ENCODE measurements at places on chromosomes 7 and 10. TPM values are rescaled to one million over a fixed set of nuclear protein-coding genes. Genes with fewer than 3 reads are reported as not detected.
A peak's percentile ranks its signal among the peaks of the same experiment; 100 is the strongest.

The BTBD16 gene
- total RNA-seq: not detected

The CYP26C1 gene
- not detected for total RNA-seq

The C7orf57 gene
- not detected for total RNA-seq

The TMEM229A gene
- not detected for total RNA-seq

The NOS3 gene
- total RNA-seq: 22.8 TPM

DNA sequence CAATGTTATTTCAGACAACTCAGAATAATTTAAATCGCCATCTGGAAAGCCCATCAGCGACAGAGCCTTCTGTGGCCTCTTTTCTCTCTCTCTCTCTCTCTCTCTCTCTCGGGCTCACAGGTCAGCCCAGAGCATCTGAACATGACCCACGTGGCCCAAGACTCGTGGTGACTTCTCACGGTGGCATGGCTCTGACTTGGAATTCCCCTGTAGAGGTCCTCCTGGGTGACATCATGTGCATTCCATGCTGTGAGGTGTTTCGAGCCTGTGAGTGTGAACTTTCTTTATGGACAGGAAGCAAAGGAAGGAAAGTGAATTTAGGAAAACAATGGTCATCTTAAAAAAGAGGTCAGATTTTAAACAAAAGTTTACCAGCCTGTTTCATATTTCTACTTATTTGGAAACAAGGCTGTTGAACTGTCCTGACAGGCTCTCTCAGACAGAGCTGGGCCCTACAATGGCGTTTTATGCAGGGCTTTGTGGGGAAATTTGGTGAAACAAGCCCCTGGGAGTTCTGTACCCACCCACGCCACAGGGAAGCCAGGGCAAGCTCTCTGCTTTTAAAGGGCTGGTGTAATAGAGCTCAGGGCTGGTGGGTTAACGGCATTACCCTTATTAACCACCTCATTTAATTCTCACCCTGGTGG lies 359.7 kb upstream of the ZNF32 start:
- peak; percentile 64 for DNase-seq

GRCh38 chr10:114662646-114663217 lies 4.7 kb upstream of the ABLIM1 start:
- no peak for DNase-seq

GRCh38 chr10:114079421-114079820 lies 35.8 kb downstream of the ADRB1 start:
- no peak for DNase-seq

- DNase-seq: no peak
Observed at GRCh38 chr7:47402941-47403866, 178.7 kb downstream of the TNS3 start.

- DNase-seq: no peak
Observed at GRCh38 chr7:50768485-50769474, 13.9 kb downstream of the GRB10 start.

DNA sequence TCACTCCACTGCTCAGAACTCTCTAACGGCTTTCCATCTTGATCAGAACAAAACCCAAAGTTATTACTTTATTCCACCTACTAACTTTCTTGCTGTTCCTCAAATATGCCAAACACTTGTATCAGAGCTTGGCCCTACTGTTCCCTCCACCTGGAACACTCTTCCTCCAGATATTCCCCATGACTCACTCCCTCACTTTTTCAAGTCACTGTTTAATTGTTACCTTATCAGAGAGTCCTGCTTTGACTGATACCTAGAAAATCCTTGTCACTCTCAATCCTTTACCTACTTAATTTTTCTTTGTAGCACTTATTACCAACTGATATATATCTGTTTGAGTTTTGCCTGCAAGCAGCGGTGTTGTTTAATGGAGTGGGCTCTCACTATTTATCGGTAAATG lies 5.6 kb upstream of the NFKB2 start:
- no peak for DNase-seq

- no peak for DNase-seq
Observed at GRCh38 chr10:64699244-64699643, 1178.0 kb downstream of the REEP3 start.

DNA sequence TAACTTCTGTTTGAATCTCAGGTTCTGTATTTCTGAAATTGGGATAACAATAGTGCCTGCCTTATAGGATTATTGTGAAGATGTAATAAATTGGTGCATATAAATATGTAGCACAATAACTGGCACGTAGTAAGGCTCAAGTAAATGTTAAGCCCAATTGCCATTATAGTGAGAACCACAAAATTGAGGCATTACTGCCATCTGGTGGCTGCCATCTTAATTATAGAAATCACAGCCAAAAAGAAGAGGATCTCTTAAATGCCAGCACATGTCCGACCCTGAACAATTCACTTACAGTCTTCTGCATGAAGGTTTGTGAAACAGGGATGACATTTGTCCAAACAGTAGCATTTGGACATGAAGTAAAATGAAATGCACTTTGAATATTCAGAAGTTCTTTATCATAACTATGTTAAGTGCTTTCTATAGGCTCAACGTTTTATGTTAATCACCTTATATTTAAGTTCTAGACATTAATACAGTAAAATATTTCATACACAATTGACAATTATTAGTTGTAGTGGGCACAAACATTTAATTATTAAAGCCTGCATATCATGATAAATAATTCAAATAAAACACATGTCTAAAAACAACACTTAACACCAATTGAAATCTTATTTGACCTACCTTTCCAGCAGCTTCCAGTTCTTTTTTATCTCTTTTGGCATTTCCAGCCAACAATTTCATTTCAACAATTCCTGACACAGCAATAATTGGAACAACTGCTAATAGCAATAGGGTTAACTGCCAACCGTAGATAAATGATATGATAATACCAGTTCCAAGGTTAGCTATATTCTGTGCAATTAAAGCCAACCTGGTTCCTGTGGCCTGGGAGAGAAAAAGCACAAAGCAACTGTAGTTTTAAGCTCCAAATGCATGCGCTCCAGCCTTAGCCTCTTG lies 58.5 kb downstream of the ABCB4 start:
- no peak for DNase-seq

DNA sequence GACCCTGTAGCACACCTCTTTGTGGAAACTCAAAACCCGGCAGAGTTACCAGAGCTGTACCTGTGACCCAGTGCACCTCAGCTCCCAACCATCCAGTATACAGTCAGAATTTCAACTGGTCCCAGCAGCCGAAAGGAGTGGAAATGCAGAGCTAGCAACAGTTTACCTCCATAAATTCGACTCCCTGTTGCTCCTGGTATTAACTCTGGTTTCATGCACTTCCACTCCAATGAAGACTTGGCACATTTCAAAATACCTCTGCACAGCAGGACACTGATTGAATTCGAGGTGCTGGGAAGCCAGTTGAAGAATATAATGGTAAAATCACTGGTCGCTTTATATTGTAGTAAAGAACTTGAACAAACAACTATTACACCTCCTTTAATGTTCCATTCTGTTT lies 17.9 kb upstream of the TIAL1 start:
- DNase-seq: no peak

DNA sequence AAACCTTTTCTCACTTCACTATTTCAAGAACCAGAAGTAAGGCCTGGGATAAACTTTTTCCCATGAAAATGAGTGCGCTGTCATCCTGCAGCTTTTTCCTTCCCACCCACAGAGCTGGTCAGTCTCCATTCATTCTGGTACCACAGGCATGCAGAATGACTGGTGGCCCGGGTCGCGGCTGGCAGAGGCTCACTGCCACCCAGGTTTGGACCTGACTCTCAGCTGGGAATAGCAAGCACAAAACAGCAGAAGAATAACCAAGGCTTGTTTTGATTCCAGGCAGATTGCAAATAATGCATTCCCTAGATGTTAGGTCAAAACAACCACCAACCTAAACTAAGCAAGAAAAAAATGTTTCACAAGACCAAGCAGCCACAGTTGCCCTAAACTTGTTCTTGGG lies 190.5 kb upstream of the NRP1 start:
- no peak for DNase-seq

DNA sequence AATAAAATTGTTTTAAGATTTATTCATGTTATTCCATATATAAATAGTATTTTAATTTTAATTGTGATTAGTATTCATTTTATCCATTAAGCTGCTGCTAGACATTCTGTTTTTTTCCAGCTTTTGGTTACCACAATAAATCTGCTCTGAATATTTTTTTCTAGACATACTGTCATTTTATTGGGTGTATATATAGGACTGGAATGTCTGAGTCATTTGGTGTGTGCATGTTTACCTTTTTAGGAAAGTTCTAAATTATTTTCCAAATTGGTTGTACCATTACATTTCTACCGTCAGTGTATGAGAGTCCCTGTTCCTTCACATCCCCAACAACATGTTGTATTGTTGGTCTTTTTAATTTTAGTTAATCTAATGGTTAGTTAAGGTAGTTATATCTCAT lies 1138.1 kb downstream of the REEP3 start:
- no peak for DNase-seq

- no peak for DNase-seq
Observed at GRCh38 chr7:107332488-107333269, 137.2 kb upstream of the GPR22 start.

GRCh38 chr7:43791665-43792064 lies 33.2 kb downstream of the BLVRA start:
- no peak for DNase-seq

GRCh38 chr10:69647819-69648218 lies 17.8 kb downstream of the FAM241B start:
- DNase-seq: no peak

GRCh38 chr10:43372765-43373361 lies 1.4 kb downstream of the FXYD4 start:
- no peak for DNase-seq

GRCh38 chr10:127033216-127034033 lies 128.2 kb downstream of the DOCK1 start:
- DNase-seq: peak; percentile 64

GRCh38 chr10:99630433-99630832 lies 10.2 kb upstream of the SLC25A28 start:
- DNase-seq: no peak

DNA sequence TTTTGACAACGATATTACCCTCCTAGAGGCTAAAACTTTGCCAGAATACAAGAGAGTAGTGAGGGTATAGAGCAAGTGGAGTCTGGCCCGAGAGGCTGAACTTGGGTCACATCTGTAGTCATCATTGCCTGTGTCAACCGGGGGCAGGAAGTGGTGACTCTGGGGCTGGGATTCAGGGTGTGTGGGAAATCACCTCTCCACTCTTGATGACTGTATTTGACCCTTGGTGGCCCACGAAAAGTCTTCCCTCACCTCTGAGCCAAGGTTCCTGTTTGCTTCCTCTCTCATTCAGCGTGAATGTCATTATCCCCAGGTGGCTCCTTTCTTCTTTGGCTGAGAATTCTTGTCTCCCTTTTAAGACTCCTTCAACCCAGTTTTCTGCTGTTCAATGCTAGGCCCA lies 240.4 kb downstream of the ABCA13 start:
- no peak for DNase-seq

- no peak for DNase-seq
Observed at GRCh38 chr10:121497513-121498470, 100.5 kb downstream of the FGFR2 start.

DNA sequence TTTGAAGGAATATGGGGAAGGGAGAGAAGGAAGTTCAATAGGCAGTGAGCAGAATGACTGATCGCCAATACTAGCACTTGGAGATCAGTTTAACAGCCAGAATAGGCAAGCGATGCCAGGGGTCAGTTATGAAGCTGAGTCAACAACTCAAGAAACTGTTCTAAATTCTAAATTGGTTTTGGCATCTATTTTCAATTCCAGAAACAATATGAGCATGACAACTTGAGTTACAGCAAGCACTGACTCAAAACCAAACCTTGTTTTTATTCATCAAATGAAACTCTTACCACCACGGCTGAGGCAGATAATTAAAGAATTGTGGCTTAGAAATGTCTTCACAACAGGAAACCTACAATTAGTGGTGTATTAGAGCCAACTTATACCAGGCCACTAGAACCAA lies 180.5 kb upstream of the ASAH2 start:
- no peak for DNase-seq

DNA sequence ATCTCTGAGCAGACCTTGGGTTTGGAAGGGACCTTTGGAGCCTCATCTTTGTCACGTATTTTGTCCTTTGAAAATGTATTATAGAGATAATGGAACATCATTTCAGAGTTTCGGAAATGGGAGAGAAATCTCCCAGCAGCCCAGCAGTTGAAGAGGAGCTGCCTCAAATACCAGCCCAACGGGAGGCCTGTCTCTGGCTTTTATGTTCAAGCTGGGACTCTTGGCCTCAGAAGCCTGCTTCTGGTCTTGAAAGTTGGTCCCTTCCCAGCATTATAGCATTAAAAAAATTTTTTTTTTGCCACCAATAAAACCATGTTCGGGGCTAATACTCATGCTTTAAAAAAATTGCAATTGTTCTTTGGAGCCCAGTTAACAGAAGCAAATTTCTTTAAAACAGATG lies 73.4 kb upstream of the CTBP2 start:
- no peak for DNase-seq

- DNase-seq: no peak
Observed at GRCh38 chr10:64486149-64486548, 964.9 kb downstream of the REEP3 start.

Data from vagina (tissue), 2 donors.